Fibroblast of villous mesenchyme (primary cell): ENCODE measurements at places on chromosomes 11 and 22. TPM values are rescaled to one million over a fixed set of nuclear protein-coding genes. Genes with fewer than 3 reads are reported as not detected.

IL17REL gene
- total RNA-seq = under 0.01 TPM in 1 of 2 replicates, not detected in the other

TOB2 gene
- total RNA-seq = 23.2 and 35.4 TPM in 2 replicates

MIAT gene
- 0.97 and 1.3 TPM in 2 replicates for total RNA-seq

EMID1 gene
- total RNA-seq = under 0.01 and 0.32 TPM in 2 replicates

CCDC15 gene
- 2.6 and 3.5 TPM in 2 replicates for total RNA-seq

- DNase-seq = no peak
These were observed 548.1 kb downstream of the CNTN5 start for GRCh38 chr11:99568808-99569207.

DNA sequence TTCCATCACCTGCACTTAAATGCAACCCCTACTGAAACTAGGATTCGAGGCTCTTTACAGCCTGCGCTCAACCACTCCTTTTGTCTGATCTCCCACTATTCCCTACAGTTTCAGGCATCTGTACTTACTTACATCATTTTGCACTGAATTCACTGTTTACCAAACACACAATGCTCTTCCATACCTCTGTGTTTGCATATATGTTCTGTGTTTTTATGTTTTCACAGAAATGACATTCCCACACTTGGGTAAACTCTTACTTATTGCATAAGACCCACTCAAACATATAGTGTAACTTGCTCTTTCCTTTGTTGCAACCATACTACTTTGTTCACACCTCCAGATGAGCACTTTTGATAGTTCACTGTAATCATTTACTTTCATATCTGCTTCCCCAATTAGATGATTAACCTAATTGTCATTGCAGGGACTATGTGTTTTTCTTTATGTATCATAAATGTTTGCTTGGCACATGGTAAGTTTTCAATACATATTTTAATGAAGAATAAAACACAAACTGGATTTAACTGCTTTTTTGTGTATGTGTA, 54.6 kb downstream of the ZBTB44 start:
- DNase-seq = no peak

GRCh38 chr11:115081972-115082371, 403.6 kb downstream of the NXPE2 start:
- DNase-seq = no peak

- DNase-seq = peak; percentile 51
These were observed 10.2 kb downstream of the SCGB1A1 start for GRCh38 chr11:62428871-62429560.
